IPS DF 19.7 (cell line): ENCODE measurements at places on chromosomes 11 and 22.

DNA sequence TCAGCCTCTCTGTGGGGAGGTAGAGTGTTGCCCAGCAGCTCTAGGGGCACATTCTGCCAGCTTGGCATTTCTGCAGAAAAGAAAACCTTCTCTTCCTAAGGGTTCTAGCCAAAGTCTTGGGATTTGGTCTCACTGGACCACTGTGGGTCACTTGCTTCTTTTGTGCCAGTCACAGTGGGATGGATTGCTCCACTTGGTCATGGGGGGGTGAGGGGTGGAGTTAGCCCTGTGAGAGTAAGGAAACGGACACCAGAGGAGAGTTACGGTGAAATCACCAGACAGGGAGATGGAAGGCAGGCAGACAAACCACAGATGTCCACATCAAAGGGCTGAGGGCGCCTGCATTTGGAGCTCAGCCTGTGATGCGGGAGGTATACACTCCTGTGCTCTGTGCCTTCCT lies 10.8 kb downstream of the SGSM1 start:
- DNase-seq, result no peak

GRCh38 chr11:114392735-114393667 lies 7.3 kb downstream of the C11orf71 start:
- no peak for DNase-seq

GRCh38 chr22:22759371-22759770 lies 115.0 kb downstream of the GGTLC2 start:
- DNase-seq, result no peak

DNA sequence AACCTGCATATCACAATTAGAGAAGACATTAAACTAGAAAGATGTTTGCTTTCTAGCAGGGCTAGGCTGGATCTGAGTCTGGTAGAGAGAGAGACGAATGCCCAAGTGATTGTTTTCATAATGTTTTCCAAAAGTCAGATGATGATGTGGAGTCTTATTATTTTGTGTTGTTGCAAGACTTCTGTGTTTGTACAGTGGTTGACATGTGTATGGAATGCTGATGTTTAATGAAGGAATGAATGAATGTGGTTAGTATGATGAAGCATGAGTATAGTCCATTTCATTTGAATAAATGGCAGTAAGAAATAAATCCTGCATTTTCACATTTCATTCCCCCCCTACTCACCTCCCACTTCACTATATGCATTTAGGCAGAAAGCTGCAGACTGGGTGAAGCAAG lies 69.6 kb downstream of the PPP2R1B start:
- no peak for DNase-seq

DNA sequence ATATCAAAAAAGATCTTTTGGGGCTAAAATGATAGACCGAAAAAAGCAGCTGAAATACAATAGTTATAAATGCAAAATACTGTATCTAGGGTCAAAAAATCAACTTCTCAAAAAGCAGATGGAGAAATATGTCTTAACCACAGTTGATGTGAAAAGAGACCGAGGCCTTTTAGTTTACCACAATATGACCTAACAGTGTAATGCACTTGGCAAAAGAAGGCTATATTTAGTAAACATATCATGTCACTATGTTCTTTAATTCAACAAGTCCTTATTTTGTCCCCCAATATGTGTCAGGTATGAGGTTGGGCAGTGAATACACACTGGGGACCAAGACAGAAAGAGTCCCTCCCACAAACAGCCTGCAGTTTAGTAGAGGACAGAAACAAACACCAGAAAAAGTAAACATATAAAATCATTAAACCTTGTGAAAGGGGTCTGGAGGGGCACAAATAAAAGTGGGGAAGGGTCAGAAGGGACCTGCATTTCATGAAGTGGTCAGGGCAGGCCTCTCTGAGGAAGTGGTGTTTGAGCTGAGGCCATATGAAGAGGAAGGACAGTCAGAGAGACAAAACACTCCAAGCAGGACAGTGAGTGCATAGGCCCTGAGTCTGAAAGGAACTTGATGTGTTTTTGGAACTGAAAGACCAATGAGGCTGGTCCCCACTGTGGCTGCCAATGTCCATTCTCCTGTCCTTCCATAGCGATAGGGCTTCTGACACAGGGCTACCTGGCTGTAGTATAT lies 53.4 kb downstream of the LIF start:
- DNase-seq, result no peak

DNA sequence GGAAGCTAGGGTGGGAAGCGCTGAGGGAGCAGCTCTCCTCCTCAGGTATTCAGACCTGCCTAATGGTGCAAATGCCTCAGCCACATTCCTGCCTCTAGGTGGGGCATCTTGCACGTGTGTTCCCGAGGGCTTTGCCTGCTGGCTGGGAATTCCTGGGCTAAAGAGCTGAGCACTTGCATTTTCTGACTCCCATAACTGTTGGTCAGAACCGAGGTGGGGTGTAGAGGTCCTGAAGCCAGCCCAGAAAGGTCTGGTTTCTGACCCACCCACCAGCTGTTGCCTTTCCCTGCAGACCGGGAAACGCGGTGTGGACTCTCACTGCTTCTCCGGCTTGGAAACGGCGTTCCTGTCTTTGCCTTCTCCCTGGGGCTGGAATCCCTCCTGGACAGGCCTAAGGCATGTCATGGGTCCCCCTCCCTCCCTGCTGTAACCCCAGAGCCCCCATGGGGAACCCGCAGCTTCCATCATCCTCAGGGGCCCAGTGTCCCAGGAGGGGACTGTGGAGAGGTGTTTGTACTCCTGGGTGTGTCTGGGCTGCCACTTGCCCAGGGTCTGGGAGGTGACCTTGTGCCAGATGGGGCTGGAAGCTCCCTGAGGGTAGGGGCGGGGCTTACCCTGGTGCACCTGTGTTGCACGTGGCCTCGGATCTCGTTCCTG lies 24.0 kb upstream of the SMIM38 start:
- DNase-seq, result peak; percentile 90

DNA sequence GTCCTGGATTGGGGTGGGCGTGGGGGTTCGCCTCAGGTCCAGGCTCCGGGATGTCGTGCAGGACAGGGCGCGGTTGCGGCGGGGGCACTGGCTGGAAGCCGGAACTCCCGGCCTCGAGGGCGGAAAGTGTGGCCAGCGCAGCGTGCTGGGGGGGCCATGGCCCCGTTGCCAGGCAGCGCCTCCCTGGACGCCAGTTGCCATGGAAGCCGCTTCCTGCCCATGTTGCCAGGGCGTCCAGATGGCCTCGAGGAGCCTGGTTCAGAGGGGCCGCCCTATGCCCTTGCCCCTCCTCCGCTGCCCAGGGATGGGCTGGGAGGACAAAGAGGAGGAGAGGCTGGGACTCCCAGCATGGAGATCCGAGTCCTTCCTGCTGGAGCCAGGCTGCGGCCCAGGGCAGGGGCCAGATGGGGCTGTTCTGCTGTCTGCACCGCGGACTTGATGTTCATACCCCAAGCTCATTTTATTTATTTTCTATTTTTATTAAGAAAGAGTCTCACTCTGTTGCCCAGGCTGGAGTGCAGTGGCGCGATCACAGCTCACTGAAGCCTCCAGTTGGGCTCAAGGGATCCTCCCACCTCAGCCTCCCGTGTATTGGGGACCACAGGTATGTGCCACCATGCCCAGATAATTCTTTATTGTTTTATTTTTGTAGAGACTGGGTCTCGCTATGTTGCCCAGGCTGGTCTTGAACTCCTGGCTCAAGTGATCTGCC lies 4.6 kb upstream of the CCDC188 start:
- no peak for DNase-seq

DNA sequence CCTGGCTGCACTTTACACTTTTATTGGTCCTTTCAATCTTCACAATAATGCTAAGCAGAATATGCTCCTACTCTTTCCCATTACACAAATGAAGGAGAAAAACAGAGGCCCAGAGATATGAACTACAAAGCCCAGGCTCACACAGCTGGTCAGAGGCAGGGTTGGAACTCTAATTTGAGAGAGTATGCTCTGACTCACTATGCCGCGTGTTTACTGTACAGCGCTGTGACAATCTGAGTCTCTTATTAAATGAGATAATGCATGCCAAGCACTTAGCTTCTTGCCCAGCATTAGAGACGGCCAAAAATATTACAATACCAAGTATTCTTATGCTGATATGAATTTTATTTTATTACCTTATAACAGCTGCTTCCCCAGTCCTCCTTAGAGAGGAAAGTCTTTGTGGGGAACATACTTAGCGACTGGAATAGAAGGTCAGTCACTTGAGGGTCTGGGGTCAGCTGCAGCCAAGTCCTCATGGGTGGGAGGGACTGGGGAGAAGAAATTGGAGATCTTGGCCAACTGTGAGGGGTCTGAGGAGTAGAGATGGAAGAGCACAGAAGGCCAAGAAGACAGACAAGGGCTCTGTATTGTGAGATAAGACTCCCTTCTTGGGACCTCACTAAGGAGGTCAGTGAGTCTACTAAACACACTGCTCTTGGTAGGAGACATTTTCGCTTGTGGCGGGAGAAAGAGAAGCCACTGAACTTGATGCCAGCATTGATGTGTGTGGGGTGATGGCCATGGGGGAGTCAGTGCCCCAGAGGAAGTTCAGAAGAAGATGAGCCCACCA lies 150.8 kb upstream of the TIMP3 start:
- no peak for DNase-seq

- no peak for DNase-seq
Measured at GRCh38 chr11:27254744-27255446, 108.1 kb downstream of the CCDC34 start.

- no peak for DNase-seq
Measured at GRCh38 chr22:42344361-42344905, 74.0 kb upstream of the TCF20 start.

DNA sequence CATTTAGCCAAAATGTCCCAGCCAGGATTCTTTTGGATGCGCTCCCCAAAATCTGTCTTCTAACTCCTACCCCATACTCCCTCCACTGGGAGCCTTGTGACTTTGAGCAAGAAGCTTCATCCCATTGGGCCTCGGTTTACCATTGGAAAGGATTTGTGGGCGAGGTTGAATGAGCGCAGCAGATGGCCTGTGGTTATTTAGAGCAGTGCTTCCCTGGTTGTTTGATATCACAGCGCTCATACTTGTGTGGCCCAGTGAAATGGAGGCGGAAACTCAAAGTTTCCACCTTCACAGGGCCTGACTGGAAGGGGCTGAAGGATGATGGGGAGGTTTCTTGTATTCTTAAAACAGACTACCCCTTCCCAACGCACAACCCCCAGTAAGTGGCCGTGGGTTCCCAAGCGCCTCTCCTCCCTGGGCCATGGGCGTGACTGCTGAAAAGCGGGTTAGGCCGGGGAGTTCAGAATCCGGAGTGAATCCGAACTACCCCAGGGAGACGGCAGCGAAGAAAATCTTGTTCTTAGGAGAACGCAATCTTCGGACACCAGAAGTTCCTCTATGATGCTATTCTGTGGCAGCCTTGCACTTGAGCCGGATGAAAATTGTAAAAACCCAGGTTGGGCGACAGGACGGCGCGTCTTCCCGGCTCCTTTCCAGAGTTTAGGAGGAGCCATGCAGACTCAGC lies 1.2 kb upstream of the ATF4 start:
- DNase-seq, result no peak

- DNase-seq, result no peak
Measured at GRCh38 chr22:24806663-24807001, 621 bp downstream of the SGSM1 start.

- no peak for DNase-seq
Measured at GRCh38 chr11:125306476-125306875, 141.9 kb downstream of the PKNOX2 start.

DNA sequence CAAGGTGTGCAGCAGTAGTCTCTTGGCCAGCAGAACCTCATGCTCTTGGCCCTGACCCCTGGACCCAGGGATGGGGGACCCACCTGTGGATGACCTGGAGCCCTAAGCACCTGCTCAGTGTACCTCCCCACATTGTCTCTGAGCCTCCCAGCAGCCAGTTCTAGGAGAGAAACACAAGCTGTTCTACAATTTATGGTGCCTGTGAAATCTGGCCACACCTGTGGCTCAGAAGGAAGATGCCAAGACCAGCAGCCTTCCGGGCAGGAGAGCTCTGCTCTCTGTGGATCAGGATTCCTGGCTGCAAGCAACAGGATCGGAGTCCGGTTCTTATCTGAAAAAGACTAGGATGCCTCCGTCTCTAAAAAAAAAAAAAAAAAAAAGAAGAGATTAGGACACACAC lies 103.6 kb upstream of the ANO1 start:
- DNase-seq, result no peak

GRCh38 chr22:39361496-39361895 lies 11.7 kb downstream of the SYNGR1 start:
- DNase-seq, result no peak

DNA sequence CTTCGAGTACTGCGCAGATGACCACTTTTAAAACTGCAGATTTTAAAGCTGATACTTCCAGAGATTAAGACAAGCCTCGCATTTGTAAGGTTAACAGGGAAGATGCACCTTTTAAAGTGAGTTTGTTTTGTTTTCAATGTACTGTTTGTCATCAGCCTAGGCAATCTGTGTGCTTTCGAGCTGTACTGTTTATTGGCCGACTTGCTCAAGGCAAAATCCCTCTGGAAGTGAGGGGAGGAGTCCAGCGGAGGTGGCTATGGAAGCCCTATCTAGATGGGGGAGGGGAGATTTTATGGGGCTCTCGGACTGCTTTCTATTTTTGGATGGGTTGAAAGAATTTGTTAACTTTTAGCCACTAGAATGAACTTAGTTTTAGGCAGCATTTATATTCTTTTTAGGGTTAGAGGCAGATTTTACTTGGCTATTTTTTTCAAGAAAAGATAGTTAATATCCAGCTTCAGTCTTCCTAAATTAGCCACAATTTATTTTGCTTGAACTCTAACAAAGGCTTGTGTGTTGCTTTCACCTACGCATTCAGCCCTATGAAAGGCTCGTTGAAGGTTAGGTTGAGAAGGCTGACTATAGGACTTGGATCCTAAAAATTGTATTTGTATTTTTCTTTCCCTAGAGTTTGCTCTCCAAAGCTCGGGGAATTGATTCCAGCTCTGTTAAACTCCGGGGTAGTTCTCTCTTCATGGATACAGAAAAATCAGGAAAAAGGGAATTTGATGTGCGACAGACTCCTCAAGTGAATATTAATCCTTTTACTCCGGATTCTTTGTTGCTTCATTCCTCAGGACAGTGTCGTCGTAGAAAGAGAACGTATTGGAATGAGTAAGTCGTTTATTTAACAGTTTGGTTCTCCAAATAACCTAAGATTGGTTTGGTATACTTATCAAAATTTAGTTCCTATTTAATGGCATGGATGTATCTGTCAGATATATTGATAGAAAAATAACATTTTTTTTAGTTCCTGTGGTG lies 2.1 kb downstream of the WEE1 start:
- no peak for DNase-seq

GRCh38 chr11:74550991-74551753 lies 41.2 kb upstream of the POLD3 start:
- no peak for DNase-seq

GRCh38 chr11:121487191-121487590 lies 34.4 kb upstream of the SORL1-AS1 start:
- no peak for DNase-seq

GRCh38 chr22:27895600-27895999 lies 23.5 kb downstream of the PITPNB start:
- DNase-seq, result no peak

GRCh38 chr22:38413085-38414008 lies 41.7 kb downstream of the KCNJ4 start:
- DNase-seq, result no peak

- peak; percentile 42 for DNase-seq
Measured at GRCh38 chr11:23540101-23540561, 679.9 kb upstream of the CCDC179 start.
